ENCODE measurements at places on chromosomes 5 and 9. TPM values are rescaled to one million over a fixed set of nuclear protein-coding genes. Genes with fewer than 3 reads are reported as not detected.

The SEMA6A gene
- 0.11 TPM for total RNA-seq

The DRD1 gene
- total RNA-seq = not detected

The C8G gene
- not detected for total RNA-seq

The ELP1 gene
- 22.3 TPM for total RNA-seq

The ADAMTS2 gene
- 0.23 TPM for total RNA-seq

The HMGXB3 gene
- total RNA-seq = 43.0 TPM

The LRRC70 gene
- not detected for total RNA-seq

All from hair follicular keratinocyte (primary cell).